Stimulated activated naive CD4-positive, alpha-beta T cell treated with Interleukin-2 at 50 U/mL for 16 hours (primary cell): ENCODE measurements at places on chromosomes 7 and 10.

DNA sequence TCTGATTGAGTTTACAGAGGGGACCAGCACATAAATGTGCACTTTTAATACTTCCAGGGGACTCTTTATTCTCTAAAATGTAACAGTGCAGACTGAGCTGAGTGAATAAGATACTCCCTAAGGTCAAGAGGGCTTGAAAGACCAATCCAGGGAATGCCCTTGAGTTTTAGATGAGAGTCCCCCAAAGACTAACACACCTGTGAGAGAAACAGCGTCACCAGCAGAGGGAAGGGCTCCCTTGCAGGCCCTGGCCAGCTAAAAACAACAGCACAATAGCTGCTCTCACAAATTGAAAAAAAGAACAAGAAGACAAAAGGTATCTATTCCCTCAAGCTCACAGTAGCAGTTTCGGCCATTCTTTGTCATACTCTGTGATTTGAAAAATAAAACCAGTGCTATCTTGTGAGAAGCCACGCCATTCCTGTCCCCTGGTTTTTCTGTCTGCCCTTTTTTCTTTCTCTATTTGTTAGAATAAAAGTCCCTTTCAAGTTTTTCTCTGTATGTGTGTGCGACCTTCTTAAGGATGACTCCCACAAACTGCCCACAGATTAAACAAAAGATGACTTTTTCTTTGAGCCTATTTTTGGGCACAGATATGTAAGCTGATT lies 230.4 kb upstream of the BMPER start:
- DNase-seq = no peak

DNA sequence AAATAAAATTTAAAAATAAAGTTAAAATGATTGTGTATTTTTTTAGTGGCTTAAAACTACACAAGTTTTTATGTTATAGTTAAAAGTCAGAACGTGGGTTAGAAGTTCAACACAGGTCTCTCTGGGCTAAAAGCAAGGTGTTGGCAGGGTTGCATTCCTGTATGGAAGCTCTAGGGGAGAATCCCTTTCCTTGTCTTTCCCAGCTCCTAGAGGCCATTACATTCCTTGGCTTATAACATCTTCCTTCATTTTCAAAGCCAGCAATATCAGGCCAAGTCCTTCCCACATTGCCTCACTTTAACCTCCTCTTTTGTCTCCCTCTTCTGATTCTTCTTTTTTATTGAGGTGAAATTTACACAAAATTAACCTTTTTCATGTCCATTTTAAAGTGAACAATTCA lies 52.4 kb upstream of the EEPD1 start:
- DNase-seq = no peak

DNA sequence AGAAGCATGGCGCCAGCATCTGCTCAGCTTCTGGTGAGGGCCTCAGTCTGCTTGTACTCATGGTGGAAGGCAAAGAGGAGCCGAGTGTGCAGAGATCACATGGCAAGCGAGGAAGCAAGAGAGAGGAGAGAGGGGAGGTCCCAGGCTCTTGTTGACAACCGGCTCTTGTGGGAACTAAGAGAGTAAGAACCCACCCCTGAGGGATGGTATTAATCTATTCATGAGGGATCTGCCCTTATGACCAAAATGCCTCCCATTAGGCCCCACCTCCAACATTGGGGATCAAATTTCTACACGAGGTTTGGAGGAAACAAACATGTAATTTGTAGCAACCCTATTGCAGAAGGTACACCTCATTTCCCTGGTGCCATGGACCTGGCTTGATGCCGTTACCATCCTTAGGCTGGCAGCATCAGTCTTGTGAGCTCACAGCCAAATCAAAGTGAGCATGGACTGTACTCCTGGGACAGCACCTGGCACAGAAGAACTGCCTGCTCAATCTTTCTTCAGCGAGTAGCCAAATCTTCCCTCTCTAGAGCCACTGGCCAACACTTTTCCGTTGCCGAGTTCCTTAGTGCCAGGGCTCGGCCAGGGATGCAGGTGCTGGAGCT lies 6.5 kb downstream of the BTBD16 start:
- no peak for DNase-seq

GRCh38 chr7:44269417-44269816 lies 56.0 kb downstream of the CAMK2B start:
- DNase-seq = no peak

DNA sequence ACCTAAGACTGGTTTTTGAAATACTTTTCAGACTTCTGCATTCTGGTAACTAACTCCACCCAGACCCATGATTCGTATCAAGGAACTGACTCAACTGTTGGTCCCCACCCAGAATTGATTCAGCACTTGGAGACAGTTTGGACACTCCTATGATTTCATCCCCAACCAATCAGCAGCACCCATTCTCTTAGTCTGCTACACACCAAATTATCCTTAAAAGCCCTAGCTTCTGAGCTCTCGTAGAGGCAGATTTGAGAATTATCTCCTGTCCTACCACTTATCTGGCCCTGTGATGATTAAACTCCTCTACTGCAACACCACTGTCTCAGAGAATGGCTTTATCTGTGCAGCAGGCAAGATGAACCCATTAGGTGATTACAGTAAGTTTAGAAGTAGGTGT lies 7.7 kb upstream of the GSTO1 start:
- DNase-seq = no peak

DNA sequence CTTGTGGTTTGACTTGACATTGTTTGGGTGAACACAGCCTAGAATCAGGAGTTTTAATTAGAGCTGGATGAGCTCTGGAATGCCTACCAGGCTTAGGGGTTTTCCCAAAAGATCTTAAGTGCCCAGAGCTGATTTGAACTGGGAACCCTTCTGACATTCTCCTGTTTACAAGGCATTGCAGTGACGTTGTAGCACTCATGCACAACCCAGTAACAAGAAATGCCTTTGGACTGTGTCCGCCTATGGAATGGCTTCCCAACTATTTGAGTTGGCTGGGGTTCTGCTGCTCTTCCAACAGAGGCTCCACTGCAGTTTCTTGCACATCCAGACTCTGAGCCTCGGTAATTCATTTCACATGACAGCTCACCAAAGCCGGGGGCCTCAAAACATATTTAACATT lies 76.7 kb upstream of the MKX start:
- no peak for DNase-seq

DNA sequence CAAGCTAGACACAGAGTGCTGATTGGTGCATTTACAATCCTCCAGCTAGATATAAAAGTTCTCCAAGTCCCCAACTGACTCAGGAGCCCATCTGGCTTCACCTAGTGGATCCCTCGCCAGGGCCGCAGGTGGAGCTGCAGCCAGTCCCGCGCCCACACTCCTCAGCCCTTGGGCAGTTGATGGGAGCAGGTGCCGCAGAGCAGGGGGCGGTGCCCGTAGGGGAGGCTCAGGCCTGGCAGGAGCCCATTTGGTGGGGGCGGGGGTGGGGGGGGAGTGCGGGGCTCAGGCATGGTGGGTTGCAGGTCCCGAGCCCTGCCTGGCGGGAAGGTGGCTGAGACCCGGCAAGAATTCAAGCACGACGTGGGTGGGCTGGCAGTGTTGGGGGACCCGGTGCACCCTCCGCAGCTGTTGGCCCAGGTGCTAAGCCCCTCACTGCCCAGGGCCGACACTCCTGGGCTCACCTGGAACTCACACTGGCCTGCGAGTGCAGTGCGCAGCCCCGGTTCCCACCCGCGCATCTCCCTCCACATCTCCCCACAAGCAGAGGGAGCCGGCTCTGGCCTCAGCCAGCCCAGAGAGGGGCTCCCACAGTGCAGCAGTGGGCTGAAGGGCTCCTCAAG lies 101.7 kb downstream of the ZNF438 start:
- DNase-seq = no peak

DNA sequence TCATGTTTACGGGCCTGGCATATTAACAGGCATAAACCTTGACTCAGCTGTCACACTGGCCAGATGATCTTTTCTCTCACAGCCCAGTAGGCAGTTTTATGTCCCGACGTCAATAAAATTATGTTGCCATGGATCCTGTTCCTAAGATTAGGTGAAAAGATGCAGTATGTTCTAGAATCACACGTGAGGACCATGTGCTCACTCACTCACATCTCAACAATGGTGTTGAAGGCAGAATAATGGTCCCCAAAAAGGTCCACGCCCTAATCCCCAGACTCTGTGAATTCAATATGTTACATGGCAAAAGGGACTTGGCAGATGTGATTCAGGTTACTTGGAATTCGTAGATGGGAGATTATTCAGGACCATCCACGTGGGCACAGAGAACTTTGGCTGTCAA lies 3.5 kb downstream of the DOCK1 start:
- no peak for DNase-seq

- no peak for DNase-seq
Observed at GRCh38 chr10:11183015-11183414, 165.3 kb downstream of the CELF2 start.

GRCh38 chr7:111401516-111401915 lies 160.8 kb downstream of the IMMP2L start:
- DNase-seq = no peak

DNA sequence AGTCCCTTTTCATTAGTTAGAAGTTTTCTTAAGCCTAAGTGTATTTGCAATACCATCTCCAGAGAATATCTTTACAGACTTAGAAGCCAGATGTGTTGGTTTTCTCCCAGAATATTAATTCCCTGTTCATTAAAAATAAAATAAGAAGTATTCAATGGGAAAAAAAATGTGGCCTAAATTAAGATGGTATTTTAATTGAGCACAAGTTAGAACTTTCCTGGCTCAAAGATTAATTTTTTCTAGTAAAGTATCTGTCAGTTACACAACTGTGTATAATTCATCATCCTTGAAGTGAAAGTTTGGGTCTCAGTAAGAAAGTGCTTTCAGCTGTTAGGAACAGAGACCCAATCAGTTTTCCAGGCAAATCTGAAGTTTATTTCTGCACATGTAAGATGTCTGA lies 1179.5 kb upstream of the C7orf33 start:
- DNase-seq = no peak

GRCh38 chr10:49273626-49274025 lies 25.3 kb upstream of the C10orf71 start:
- no peak for DNase-seq

DNA sequence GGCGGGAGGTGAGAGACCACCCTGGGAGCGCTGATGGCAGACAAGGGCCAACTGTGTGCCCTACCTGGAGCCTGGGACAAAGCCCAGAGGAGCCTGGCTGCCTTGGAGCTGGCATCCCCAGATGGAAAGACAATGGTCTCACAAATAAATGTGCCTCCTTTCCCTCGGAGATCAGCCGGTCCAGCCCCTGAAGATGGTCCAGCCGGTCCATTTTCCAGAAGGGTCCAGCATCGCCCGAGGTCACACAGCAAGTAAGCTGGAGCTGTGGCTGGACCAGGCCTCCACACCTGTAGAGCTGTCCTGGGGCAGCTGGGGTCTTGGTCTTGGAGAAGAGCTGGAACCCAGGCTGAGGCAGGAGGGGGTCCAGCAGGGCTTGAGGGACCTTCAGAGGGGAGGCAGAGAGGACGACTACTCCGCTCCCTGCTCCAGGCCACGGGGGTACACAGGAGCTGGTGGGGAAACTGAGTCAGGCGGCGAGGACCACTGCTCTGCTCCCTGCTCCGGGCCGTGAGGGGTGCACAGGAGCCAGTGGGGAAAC lies 3.6 kb downstream of the ELFN1 start:
- DNase-seq = no peak

GRCh38 chr7:5892498-5892897 lies 6.0 kb upstream of the CCZ1 start:
- no peak for DNase-seq

DNA sequence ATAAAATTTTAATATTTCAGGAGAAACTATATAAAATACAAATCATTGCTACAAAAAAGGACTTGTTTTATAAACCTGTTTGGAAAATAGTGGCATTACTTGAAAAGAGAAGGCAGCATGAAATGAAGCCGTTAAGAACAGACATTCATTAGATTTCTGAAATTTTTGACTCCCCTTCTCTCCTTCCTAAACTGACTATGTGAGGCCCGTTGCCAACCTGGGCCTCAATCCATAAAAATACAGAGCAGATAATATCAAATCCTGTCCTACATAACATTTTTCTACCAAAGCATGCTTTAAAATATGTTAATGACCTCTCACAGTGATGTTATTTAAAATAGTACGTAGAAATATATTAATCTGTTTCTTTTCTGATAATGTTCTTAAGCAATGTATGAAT lies 34.5 kb upstream of the ING3 start:
- DNase-seq = no peak

DNA sequence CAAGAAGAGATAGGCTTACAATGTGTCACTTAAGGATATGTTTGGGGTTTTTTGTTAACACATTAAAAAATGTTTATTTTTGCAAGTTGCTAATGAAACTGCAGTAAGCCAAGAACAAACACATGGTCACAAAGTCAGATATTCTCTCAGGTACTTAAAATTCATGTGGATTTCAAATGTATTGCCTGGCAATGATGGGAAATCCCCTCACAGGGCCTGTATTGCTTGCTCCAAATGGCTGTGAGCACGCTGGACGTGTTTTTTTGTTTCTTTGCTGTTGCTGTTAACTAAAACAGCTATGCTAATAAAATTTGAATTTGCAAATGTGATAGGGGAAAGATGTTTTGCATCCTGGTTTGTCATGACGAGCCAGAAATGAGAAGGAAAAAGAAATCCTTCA lies 3.8 kb upstream of the CELF2 start:
- DNase-seq = no peak

- no peak for DNase-seq
Observed at GRCh38 chr7:128867842-128868623, 5.4 kb downstream of the ATP6V1F start.

DNA sequence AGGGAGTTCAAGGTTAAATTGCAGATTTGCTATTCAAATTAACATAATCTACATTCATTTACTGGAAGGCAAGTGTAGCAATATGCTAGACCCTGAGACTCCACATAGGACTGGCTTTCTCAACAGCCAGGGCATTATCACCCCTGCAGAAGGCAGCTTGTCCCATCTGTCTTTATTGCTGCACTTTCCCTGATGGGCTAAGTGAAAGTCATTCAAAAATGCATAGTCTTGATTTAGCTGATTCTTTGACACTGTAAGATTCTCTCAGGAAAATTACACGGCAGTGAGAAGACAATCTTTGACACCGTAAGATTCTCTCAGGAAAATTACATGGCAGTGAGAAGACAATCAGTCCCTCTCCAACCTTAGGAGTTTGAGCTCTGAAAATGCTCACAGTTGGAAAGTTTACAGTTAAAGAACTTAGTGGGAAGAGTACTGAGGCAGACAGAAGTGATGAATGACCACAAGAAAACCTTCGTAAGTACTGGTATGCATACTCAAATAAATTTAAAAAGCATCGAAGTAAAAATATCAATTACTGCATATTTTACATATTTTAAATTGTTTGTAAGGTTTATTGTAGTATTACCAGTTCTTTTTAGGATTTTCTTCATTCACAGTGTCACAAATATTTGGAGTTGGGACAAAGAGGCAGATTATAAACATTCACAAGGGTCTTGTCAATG lies 88.9 kb downstream of the RAPGEF5 start:
- DNase-seq = no peak

DNA sequence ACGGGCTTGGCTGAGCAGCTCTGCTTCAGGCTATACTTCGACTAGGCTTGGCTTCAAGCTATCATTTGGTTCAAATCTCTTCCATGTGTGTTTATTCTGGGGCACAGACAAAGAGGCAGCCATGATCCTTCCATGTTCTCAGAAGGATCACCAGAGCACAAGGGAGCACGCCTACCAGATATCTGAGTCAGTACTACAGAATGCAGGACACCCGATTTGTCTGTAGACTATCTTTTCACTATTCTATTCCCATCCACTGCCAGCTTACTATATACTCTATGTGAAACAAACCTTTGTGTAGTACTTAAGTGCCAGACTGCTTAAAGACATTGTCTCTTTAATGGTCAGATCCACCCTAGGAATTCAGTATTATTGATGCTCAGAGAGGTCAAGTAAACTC lies 35.1 kb downstream of the CH25H start:
- DNase-seq = no peak
